ENCODE measurements at places on chromosomes 12 and 14. TPM values are rescaled to one million over a fixed set of nuclear protein-coding genes. Genes with fewer than 3 reads are reported as not detected.
A peak's percentile ranks its signal among the peaks of the same experiment; 100 is the strongest.

DNA sequence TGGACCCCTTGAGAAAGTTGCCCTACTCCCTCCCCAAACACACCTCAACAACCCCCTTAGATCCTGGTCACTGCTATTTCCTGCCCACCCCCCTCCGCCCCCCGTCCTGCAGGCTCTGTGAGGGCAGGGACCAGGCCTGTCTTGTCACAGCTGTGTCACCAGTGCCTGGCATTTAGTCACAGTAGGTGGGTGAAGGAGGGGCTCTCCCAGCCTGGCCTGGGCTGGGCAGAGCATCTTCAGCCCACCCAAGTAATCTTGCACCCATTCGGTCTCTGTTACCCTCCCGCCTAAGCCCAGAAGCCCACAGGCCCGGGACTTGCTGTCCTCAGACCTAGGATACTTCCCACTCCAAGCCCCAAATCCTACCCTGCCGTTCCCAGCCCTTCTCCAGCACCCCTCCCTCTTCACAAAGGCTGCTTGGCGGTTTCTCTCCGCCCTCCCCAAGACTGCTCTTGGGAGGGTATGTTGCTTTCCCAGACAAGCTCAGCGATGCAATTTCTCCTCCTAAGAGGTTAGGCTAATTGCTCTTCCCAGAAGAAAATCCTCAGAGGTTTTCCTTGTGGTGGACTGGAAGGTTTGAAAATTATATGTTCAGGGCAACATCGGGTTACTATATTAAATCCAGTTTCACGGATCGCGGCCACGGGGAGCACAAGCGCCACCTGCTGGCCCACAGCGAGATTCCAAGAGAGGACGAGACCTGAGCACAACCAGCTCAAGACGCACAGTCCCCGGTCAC, 50.8 kb upstream of the ZFP36L1 start:
- peak; percentile 88 for DNase-seq

DNA sequence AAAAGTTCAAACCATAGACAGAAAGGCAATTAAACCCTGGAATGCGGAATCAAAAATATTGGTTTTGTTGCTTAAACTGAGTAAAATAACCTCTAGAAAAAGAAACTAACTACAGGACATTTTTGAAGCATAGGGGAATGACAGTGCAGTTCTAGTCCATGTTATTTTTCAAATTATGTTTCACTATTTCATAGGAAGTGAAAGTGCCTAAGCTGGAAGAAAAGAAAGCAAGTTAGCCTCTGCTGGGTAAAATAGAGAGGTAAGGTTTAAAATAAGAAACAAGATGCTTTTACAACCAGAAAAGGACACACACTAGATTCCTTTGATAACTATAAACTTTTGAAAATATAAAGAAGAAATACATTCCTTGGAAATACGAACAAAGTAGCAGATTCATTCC, 1.1 kb downstream of the CLECL1 start:
- no peak for DNase-seq

- DNase-seq = peak; percentile 89
Measured at GRCh38 chr12:57127726-57128518, at the start of gene LRP1. LRP1 (plus strand) TSS chr12:57128483; CDS start chr12:57128965, 482 bp downstream.

GRCh38 chr12:58262796-58263195, 321.4 kb downstream of the ATP23 start:
- no peak for DNase-seq

GRCh38 chr14:53509276-53510244, 356.4 kb upstream of the DDHD1 start:
- peak; percentile 33 for DNase-seq

GRCh38 chr14:106346534-106347290, 820.3 kb downstream of the TMEM121 start:
- DNase-seq = no peak

DNA sequence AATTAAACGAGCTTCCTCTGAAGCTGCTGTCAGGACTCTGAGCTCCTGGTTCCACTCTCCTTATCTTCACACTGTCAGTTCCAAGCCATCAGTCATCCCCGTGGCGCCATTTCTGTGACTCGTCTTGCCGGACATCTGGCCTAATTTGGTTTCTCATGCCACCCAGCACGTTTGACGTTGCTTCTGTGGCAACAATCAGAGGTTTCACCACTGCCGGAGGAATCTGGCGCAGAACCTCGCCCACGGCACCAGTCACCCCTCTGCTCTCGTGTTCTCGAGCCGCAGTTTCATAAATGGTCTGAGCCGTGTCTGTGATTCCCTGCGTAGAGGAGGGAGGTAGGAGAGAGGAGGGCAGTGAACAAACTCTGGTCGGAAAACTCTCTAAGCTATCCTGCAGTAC, 29.7 kb downstream of the BDKRB1 start:
- DNase-seq = no peak

DNA sequence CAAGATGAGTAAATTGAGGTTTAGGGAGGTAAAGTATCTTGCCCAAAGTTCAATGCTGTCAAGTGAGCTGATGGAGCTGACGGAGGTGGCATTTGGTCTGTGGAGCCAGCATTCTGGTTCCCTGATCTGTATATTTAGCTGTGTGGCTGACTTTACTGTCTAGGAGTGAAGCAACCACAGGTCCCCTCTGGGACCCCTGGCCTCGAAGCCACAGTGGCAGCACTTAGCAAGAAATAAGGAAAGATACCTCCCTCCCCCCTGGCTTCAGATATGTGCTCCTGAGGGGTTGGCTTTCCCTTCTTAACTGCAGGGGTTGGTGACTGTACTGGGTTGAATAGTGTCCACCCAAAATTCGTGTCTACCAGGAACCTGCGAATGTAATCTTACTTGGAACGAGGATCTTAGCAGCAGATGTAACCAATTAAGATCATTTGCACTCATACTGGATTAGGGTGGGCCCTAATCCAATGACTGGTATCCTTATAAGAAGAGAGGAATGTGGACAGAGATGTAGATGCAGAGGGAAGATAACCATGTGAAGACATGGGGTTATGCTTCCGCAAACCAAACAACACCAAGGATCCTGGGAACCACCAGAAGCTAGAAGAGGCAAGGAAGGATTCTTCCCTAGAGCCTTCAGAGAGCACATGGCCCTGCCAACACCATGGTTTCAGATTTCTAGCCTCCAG, 2.0 kb upstream of the ACVR1B start:
- DNase-seq = no peak

DNA sequence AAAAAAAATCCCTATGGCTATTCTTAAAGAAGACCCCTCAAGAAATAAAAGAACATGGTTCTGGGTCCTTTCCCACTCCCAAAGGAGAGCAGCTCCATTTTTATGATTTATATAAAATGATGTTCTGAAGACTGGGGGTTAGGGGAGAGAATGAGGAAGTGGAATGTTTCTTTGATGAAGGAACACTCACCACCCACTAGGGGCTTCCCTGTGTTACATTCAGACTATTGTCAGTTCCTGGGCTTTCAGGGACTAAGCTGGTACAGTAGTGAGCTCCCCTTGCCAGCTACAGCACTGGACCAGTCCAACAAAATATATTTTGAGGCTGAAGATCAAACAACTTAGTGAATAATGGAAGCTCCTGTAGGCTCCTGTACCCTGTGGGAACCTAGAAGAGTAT, 98.9 kb downstream of the HMGA2 start:
- no peak for DNase-seq

DNA sequence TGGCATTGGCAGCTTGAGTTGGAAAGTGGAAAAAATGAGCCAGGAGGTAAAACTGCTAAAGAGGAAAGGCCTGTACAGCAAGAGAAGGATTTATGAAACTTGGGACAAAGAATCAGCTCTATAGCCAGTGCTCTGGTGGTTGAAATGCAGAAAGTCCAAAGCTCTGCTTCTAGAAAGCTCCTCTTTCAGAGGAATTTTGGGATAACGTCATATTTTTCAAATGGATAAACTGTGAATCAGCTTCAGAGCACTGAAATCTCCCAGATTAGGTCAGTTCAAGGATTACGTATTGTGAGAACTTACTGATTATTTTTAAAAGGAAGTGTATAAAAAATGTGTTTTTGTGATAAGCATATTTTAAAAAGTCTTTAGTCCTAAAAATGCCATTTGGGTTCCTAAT, 203.1 kb upstream of the CNOT2 start:
- DNase-seq = no peak

DNA sequence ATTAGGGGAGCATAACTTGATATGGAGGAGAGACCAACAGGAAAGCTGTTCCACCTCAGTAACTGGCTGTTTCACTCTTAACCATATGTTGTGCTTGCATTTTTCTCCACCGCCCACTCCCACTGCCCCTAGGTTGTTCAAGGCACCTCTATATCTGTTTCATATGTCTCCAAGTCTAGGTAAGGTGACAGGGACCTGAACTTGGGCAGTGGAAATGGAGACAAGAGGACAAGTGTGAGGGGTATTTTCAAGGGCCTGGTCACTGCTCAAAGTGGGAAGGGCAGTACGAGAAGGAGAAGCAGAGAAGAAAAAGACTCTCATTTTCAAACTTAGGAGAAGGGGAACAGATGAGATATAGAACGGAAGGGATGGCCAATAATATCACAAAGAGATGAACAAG, 3.1 kb downstream of the SLC38A1 start:
- no peak for DNase-seq

DNA sequence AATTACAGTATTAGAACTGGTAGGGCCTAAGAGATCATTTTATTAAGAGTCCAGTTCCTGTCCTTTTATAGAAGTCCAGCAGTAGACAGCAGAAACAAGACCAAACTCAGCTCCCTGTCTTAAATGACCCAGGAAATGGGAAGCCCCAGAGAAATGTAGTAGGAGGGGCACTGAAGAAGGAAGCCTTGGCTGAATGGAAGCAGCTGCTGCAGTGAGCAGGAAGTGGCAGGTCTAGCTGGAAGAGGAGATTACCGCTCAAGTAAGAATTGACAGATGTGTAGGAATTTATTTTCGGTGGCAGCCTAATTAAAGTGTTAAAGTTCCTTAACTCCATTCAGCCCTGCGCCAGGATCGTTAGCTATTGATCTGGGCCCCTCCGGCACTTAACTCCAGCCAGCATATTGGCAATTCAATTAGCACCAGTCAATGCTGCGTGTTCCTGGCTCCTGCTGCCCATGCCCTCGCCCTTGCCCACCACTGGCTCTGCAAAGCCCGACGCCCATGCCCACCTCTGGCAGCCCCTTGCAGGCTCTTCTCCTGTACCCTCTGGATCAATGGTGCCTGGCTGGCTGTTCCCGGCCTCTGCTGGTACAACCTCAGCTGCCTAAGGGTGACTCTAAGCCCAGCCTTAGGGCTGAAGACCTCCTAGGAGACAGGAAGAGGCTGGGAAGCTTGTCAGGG, 21.1 kb downstream of the ZFHX2 start:
- no peak for DNase-seq

GRCh38 chr14:60184905-60185555, 19.8 kb upstream of the DHRS7 start:
- no peak for DNase-seq

GRCh38 chr12:98697209-98697608, 52.1 kb downstream of the APAF1 start:
- DNase-seq = no peak

- DNase-seq = no peak
Measured at GRCh38 chr14:70239802-70240201, 51.1 kb upstream of the SLC8A3 start.

DNA sequence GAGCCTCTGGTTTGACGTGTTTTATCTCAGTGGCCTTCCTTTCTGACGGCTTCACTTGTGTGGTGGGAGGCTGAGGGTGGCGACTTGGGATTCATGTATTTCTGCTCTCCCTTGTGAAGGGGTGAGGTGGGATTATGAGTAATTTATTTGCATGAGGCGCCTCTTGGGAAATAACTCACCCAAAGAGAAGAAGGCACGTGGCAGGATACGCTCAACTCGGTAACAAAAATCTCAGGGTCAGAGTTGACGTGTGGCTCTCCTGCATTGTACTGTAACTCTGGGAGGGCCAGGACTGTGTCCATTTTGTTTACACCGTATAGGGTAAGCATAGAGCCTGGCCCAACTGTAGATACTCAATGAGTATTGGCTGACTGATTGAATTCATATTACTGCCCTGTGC, 14.6 kb upstream of the C1S start:
- DNase-seq = no peak

- DNase-seq = no peak
Measured at GRCh38 chr14:37087520-37087919, 84.9 kb downstream of the SLC25A21 start.

DNA sequence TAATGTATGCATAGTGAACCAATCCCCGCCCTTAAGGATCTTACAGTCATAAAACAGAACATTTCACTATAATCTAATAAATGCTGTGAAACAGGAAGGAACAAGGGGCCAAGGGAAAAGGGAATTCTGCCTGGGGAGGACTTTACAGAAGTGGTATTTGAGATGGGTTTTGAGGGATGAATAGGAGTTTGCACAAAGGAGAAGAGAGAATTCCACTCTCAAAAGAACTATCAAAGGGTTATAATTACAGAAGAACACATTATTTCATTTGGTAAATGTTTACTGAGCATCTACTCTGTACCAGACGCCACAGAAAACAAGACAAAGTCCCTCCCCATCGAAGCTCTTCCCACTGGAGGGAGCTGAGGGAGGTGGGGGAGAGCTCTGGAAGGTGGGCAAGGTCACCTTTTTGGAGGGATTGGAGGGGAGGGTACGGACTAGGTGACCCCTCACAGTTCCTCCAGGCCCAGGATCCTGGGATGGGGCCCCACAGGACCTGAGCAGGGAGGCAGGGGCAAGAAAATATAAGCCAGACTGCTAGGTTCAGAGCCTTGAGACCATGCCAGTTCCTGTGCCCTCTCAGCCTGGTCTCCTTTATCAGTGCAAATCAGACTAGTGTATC, 24.5 kb downstream of the PHETA1 start:
- DNase-seq = no peak

- no peak for DNase-seq
Measured at GRCh38 chr14:38291681-38292467, 36.0 kb upstream of the CLEC14A start.

DNA sequence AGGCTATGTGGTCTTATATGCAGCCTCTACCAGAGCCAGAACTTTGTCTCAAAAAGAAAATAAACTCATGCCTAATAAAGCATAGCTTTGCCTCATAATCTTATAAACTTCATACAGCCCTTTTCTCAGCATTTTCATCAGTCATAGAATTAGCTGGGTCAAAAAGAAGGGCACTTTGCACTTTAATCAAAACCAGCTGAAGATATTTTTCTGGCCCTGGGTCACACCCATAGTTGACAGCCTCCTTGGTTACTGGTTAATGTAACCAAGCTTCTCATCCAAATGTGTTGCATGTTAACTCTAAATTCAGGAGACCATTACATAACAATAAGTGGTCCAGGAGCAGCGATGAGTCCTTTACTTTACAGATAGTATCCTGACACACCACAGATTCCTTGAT, 558.2 kb downstream of the FLRT2 start:
- no peak for DNase-seq

INSM2 gene
- total RNA-seq = 2.3 TPM

SLCO1C1 gene
- total RNA-seq = 1.1 TPM

C12orf54 gene
- 77.1 TPM for total RNA-seq

L2HGDH gene
- total RNA-seq = 7.9 TPM

GPR68 gene
- 1.1 TPM for total RNA-seq

OR11H7 gene
- not detected for total RNA-seq

TOMM20L gene
- total RNA-seq = 33.1 TPM

CD27 gene
- total RNA-seq = not detected

YY1 gene
- total RNA-seq = 58.1 TPM

GPR132 gene
- 2.5 TPM for total RNA-seq

CCDC196 gene
- 70.8 TPM for total RNA-seq

KRT82 gene
- not detected for total RNA-seq

ACOT6 gene
- 1.2 TPM for total RNA-seq

Measured in testis (tissue), 5 donors.